ENCODE measurements at places on chromosomes 1 and 21. TPM values are rescaled to one million over a fixed set of nuclear protein-coding genes. Genes with fewer than 3 reads are reported as not detected.

Gene FMO3
- total RNA-seq: not detected

Gene WDR64
- total RNA-seq: not detected

Gene COL11A1
- 0.71 TPM for total RNA-seq

Gene FAM131C
- total RNA-seq: 0.53 TPM

Gene NT5C1A
- not detected for total RNA-seq

Gene VPS13D
- 24.3 TPM for total RNA-seq

Gene AVPR1B
- total RNA-seq: not detected

Gene CYP4A22
- not detected for total RNA-seq

Gene LRRC53
- not detected for total RNA-seq

Gene CD247
- total RNA-seq: not detected

Gene EPHA8
- not detected for total RNA-seq
